Fibroblast of the aortic adventitia (primary cell): ENCODE measurements at places on chromosomes 1 and 21.

GRCh38 chr1:40595623-40596022 lies 64.2 kb downstream of the ZNF684 start:
- DNase-seq = no peak

GRCh38 chr1:63318201-63318979 lies 4.0 kb upstream of the FOXD3 start:
- DNase-seq = no peak

DNA sequence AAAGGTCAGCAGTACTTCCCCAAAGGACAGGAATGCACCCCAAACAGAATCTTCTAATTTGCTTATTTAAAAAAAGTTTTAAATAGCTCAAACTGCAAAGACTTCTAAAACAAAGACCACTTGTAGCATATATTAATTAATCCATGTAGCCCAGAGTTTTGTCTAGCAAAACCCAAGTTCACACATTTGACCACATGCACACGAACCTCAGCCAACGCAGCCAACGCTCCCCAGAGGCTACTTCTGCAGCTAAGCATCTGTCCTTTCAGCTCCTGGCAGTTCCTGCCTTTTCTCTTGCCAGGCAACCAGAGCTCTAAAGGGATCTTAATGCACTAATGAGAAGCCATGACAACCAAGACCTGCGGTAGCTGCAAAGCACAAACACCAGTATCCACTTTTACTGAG lies 89.6 kb downstream of the RERE start:
- DNase-seq = no peak

GRCh38 chr1:162716123-162716522 lies 74.4 kb upstream of the HSD17B7 start:
- no peak for DNase-seq

DNA sequence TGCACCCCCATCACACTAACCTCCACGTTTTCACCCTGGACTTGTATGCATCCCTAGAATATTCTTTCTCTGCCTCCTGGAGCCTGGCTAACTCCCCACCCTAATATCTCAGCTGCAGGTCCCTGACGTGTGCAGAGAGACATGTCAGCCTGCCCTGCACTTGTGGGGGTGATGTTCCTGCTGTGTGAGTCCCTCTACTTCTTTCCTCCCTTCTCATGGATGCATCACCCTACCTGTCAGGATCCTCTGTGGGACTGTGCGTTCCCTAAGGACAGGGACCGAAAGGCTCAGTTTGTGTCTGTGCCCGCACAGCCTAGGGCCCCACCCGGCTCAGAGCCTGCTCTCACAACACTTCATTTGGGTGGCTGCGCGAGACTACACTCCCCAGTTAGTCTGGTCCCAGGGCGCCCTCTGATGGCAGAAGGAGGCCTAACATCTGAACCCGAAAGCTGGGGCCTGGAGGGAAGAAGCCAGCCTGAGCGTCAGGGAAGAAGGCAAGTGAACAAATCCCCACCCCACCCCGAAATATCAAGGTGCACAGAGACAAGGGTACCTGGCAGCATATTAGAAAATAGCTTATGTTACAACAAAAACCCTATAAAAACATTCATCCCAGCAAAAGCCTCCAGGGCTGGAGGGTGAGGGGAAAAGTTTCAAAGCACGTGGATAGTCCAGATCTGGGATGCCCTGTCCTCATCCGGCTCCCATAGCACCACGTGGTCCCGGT lies 3.7 kb downstream of the CD52 start:
- peak; percentile 88 for DNase-seq

GRCh38 chr1:60895252-60895651 lies 187.1 kb upstream of the NFIA start:
- DNase-seq = peak; percentile 76
